ENCODE measurements at places on chromosomes 7 and 10. TPM values are rescaled to one million over a fixed set of nuclear protein-coding genes. Genes with fewer than 3 reads are reported as not detected.
A peak's percentile ranks its signal among the peaks of the same experiment; 100 is the strongest.

DNA sequence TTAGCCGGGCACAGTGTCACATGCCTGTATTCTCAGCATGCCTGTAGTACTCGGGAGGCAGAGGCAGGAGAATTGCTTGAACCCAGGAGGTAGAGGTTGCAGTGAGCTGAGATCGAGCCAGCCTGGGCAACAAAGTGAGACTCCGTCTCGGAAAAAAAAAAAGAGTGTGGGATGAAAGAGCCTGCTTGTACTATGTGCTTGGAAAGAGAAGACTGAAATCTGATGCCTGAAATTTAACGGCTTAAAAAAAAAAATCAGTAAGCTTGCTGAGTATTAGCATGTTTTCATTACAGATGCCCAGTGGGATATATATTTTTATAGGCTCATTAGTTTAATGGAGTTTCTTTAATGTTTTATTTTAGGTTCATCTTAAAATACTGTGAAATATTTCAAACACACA, 4.2 kb downstream of the NT5C2 start:
- DNase-seq: no peak

MASTL gene
- total RNA-seq: 26.7 TPM

XRCC2 gene
- total RNA-seq: 21.8 TPM

DNA sequence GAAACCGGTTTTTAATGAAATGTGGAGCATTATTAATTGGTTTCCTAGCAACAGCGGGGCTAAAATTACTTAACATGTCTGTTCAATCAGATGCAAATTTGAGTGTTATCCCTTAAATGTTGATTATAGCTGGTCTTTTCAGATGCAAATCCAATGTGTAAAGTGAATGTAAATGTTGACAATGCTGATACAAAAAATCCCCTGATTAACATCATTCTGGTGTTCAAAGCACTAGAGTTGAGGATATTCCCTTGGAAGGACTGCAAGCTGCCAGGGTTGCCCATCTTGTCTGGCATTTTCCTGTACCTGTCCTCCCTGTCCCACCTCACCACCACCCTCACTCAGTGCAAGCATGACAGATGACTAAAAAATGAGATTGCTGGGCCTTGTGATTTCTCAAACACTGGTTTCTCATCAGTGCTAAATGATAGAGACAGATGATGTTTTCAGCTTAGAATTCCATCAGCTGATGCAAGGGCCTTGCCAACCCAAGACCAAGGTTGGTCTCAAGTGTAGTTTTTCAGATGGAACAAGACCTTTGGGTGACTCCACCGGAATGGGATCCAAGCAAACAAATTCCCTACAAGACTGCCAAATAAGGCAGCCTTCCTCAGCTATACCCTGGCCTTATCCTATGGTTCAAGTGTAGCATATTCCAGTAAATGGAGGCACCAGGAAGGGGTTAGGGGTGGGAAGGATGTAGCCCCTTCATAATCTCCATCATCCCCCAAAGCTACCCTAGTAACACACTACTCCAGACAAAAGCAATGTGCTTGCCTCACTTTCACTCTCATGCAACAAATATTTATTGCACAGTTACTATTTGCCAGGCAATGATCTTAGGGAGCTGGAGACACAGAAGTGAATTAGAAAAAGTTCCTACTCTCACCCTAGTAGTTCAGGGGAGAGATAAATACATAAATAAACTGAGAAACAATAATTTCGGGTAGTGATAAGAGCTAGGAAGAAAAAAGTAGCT, 54.9 kb downstream of the JAZF1 start:
- no peak for DNase-seq

OPTN gene
- total RNA-seq: 53.2 TPM

DNA sequence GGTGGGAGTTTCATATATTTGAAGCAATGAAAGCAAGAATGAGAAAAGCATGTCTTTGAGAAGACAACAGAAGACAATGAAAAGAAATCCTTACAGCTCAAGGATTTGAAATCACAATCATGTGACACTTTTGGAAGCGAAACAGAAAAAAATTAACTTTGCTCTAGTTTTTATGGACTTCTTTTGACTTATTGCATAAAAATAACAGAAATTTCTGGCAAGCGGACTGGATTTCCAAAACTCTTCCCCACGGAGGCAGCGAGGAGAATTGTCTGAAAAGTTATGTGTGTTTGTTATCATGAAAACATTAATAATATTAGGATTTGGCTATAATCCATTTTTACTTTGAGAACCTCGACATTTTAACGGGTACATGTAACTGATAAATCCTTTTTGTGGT, 223.3 kb downstream of the LRMDA start:
- DNase-seq: no peak

DNA sequence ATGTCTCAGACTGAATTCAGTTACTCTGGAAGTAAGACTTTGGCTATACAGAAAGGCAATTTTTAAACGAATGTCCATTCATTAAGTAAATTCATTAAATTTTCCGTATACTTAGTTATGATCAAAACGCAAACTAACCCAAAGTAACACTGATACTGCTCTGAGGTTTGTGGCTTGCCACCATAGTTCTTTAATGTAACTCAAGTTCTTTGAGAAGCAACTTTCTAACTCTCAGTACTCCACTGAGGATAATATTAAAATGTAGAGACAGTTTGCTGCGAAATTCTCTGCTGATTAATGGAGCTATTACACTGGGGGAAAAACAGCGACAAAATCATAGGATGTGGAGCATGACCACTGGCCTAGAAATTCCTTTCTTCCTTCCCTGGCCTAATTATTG, 45.4 kb upstream of the PNLIPRP3 start:
- DNase-seq: no peak

DNA sequence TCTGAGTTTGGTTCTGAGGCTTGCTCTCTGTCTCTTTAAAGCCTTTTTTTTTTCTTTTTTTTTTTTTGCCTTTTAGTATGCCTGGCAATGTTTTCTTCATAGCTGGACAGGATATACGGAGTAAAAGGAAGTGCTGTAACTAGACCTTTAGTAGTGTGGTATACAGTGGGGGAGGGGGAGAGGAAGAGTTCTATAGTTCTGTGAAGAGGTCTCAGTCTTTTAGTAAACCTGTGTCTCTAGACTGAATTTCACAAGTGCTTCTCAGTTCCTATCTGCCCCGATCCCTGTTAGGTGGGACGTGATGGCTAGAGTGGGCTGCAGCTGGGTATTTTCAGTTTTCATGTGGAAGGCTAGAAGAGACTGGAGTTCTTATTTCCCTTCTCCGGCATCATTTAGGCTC, 3.1 kb upstream of the ABCC2 start:
- DNase-seq: no peak

ACTL6B gene
- total RNA-seq: not detected

- no peak for DNase-seq
Measured at GRCh38 chr10:13776861-13777311, 190.1 kb downstream of the PRPF18 start.

DNA sequence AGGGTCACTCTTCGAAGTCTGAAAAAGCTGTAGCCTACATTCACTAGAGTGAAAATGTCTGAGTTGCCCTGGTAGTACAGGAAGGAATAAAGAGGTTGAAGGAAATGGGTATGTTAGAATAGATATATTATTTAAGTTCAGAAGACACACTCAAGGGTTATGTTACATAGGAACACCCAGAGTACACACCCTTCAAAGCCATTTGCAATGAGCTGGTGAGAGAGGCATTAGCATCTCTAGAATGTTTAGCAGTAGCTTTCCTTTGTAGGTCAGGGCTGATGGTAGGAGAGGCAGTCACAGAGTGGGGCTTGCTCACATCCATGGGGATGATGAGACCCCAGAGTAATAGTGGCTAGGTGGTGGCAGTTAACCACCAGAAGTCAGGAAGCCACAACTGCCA, 221.2 kb downstream of the SLC25A13 start:
- DNase-seq: no peak

DNA sequence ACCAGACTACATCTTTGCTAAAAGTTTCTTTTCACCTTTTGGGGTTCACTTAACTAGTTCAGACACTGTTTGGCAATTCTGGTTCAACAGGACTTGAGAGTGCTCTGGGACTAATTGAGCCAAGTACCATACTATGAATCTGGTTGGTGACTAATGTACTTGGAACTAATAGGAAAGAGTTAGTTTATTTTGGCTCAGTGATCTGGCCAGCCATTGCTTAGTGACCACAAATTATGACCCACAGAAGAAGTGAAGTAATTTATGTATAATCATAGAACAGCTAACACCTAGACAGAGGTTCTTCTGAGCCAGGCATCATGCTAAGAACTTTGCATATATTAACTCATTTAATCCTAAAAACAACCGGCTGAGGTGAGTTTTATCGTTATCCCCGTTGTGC, 126.5 kb upstream of the JCAD start:
- no peak for DNase-seq

- no peak for DNase-seq
Measured at GRCh38 chr7:99955247-99955646, 20.6 kb downstream of the AZGP1 start.

DNA sequence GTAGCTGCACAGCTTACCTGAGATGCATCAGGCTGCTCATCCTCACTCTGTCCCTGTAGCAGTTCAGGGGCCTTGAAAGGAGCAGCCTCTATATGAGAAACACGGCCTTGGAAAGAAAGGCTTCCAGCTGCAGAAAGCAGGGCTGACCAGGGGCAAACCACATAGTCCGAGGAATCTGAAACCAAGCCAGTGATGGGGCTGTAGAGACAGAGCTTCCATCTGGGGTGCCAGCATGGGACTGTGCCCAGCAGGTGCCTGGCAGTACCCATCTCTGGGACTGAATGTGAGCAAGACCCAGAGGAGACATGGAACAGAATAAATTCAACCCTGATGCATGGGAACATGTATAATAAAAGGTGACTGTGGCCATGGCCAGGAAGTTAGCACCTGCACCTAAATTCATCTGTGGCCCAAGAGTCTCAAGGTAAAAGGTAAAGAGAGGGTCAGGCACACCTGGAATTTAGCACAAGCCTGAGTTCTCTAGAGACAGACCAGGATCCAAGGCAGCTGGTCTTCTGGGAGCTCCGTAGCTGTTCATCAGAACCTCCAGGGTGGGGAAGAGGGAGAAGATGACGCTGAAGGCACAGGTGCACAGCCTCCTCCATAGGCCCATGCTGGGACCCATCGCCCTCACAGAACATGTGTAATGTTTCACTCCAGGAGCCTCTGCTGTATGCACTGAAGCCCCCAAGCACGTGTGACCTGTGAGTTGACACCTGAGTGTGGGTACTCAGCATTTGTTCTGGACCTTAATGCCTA, 25.3 kb downstream of the FRMPD2 start:
- no peak for DNase-seq

BAMBI gene
- 0.16 TPM for total RNA-seq

DNA sequence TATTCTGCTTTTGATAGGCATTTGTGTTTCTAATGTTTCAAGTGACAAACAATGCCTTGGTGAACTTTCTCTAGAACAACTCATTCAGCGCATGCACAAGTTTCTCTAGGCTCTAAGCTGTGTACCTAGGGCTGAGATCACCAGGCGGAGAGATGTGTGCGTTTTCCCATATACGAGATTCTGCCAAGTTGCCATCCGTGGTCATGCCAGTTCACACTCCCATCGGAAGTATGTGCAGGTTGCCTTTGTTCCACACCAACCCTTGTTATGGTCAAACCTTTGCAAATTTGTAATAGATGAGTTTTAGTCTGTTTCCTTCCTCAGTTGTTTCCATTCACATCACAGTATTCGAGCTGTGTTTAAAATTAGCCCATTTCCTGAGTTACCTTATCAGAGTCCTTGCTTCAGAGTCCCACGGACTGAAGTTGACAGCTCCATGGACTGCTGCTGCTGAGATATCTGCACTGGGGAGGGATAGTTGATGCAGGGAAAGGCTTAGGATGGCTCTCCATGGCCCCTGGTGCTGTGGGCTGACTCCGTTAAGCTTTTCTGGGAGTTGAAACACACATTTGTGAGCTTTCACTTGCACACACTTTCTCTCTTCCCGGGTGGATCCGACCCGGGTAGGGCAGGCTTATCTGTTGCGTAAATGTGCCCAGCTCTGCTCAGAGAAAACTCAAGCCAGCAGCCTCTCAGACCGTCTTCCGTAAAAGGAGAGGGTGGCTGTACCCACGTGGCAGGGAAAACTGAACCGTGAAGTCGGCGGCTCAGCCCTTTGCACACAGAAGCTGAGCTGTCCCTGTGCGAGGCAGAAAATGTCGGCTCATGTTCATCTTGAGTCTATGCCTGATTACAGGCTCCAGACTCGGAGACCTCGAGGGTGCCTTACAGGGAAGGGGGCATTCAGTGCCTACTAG, 49.4 kb downstream of the HK1 start:
- DNase-seq: peak; percentile 22

- no peak for DNase-seq
Measured at GRCh38 chr7:156006024-156006423, 193.8 kb upstream of the SHH start.

SHTN1 gene
- not detected for total RNA-seq

DNA sequence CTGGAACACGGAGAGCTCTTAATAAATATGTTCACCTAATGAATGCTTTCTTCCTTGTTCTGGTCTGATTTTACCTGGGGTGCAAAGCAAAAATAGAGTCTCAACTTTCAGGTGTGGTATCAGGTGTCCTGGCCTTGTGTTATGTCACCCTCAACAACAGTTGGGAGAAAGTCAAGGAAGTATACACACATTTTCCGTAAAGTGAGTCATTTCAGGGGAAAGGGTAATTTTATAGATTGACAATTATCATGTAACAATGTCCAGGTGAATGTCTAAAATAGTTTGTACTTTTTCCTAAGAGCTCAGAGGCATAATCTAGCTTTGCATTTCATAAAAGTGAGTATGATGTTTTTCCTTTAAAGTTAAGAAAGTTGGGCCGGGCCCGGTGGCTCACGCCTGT, 287.4 kb downstream of the SKIDA1 start:
- DNase-seq: no peak

FFAR4 gene
- not detected for total RNA-seq

DNA sequence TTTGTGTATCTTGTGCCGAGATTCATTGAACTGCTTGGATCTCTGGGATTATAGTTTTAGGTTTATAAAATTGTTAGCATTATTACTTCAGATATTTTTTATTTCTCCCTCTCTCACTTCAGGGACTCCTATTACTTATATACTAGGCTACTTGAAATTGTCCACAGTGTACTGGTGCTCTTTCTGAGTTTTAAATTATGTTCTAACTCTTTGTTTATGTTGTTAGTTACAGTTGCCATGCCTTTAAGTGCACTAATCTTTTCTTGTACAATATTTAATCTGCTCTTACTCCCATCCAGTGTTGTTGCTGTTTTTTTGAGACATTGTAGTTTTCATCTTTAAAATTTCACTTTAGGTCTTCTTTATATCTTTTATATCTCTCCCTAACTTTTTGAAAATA, 13.1 kb downstream of the PLEKHS1 start:
- no peak for DNase-seq

TACR2 gene
- not detected for total RNA-seq

ARHGEF5 gene
- total RNA-seq: 10.8 TPM

OPALIN gene
- not detected for total RNA-seq

GIMAP4 gene
- 39.1 TPM for total RNA-seq

DNA sequence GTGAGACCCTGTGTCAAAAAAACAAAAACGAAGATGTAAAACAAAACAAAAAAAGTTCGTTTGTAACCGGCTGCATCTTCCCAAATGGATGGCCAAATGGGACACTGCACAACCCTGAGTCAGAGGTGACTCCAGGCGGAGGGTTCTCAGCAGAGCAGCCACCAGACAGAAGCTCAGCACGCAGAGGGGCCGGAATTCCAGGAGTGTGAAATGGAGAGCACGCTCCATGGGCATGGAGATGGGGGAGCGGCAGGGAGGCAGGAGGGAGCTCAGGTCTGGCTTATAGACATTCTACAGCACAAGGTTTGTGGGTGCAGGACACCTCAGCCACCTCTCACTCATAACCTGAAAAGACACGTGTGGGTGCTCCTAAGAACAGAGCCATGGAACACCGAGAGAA, 227.0 kb downstream of the MAD1L1 start:
- no peak for DNase-seq

GRCh38 chr10:18340496-18341051, 200.3 kb downstream of the CACNB2 start:
- no peak for DNase-seq

Measured in activated T-helper 2 cell treated with anti-CD3 and anti-CD28 coated beads, Interferon-gamma antibody, Interleukin-2, Interleukin-4, amounts not matched to agents 10 μg/mL and 5 μg/mL and 100 μg/mL, durations not matched to agents 14 hours and 24 hours and 36 hours (primary cell).